ENCODE measurements at places on chromosomes 6 and 20.

- DNase-seq: no peak
These were observed 28.5 kb downstream of the TASP1 start for GRCh38 chr20:13610184-13610583.

GRCh38 chr20:63889241-63890200, 5.4 kb upstream of the DNAJC5 start:
- no peak for DNase-seq

GRCh38 chr6:123415844-123416468, 220.8 kb downstream of the TRDN start:
- peak; percentile 39 for DNase-seq

GRCh38 chr20:8735674-8736073, 333.2 kb upstream of the PLCB4 start:
- peak; percentile 3 for DNase-seq

DNA sequence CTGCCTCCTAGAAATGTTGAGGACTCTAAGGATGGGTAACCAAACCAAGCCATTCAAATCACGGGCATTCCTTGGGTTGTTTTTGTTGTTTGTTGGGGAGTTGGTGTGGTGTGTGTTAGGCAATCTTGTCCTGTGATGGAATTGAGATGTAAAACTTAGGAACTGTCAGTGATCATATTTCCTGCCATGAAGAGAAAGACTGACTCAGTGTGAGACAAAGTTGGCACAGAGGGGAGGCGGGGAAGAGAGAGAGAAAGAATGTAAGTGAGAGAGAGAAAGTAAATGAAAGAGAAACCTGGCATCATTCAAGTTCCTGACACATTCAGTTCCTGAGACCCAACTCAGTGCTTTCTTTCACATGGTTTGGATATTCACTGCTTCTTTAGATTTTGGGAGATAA, 21.6 kb upstream of the FBXO30 start:
- peak; percentile 44 for DNase-seq

- peak; percentile 68 for DNase-seq
These were observed 20.6 kb upstream of the HLA-F start for GRCh38 chr6:29702519-29703103.

DNA sequence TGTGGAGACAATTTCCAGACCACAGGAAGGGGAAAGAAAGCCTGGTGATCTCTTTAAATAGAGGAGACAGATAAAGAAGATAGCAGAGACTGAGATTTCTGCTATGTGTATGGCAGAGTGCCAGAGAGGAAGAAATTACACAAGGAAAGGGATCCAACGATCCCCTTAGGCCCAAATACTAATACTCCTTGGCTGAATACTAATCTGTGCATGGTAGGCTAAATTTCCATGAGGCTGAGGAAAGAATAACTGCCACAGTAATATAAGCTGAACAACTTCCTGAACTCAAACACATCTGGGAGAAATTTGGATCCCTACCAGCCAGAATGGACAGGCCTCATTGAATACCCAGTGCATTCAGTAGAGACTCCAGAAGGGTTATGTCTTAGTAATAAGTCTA, 83.3 kb upstream of the TNFAIP3 start:
- DNase-seq: no peak

DNA sequence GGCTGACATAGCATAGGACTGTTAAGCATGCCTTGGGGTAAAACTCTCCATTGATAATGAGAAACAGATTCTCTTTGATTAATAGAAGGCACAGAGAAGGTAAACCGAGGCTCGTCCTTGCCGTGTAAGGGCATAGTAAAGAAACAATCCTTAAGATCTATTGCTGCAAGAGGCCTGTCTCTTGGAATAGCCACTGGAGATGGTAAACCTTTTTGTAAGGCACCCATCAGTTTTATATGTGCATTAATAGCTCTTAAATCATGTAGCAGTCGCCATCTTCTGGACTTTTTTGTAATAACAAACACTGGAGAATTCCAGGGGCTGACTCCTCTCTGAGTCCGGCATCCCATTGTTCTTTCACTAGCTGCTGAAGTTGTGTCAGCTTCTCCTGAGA, 8.4 kb upstream of the ABHD12 start:
- peak; percentile 52 for DNase-seq

- DNase-seq: no peak
These were observed 92.7 kb upstream of the TCF21 start for GRCh38 chr6:133796235-133796634.

DNA sequence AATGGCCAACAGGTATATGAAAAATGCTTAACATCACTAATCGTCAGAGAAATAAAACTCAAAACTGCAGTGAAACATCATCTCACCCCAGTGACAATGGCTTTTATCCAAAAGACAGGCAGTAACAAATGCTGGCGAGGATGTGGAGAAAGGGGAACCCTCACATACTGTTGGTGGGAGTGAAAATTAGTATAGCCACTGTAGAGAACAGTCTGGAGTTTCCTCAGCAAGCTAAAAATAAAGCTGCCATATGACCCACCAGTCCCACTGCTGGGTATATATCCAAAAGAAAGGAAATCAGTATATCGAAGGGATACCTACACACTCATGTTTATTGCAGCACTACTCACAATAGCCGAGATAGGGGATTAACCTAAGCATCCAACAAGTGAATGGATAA, 23.4 kb upstream of the INSM1 start:
- no peak for DNase-seq

DNA sequence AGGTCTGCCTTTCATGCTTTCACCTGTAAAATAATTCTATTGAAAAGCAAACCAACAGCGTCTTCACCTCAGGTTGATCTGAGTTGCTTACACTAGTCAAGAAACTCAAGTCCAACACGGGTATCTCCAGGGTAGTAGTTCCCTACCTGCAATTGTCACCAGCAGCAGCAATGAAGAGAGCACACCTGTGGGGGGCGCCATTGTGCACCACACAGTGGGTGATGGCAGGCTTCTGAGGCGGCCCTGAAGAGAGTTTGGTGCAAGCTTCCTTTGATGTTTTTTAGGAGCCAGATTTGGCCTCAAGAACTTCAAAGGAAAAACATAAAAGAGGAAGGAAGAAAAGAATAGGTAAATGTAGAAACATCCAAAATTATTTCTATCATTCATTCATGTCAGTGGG, 45.1 kb downstream of the KIAA0319 start:
- peak; percentile 5 for DNase-seq

DNA sequence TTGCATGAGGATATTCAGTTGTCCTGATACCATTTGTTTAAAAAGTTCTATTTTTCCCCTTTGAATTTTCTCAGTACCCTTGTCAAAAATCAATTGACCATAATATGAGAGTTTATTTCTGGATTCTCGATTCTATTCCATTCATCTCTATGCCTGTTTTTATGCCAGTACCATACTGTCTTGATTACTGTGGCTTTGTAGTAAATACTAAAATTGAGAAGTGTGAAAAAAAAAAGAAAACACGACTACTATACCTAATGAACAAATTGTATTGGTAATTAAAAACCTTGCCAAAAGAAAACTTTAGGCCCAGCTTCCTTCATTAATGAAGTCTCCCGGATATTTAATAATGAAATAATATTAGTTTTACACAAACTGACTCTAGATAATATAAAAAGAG, 185.7 kb downstream of the TBC1D7 start:
- no peak for DNase-seq

DNA sequence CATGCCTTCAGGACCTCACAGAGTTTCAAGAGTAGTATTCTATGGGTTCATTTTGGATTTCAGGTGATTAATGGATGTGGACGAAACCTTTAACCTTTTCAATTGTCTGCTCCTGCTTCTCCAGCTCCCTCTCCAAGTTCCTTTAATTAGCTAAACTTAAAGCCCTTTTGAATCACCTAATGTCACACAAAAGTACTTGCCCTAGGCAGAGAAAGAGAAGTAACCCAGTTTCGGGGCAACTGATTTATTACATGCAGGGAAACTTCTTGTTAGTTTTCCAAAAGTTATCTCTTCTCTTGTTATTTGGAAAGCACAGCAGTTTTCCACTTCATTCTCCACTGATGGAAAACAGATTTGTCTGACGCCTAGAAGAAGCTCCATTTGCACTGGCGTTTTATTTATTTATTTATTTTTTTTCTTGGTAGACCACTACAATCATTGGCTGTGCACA, 407.7 kb upstream of the JARID2 start:
- DNase-seq: no peak

- peak; percentile 5 for DNase-seq
These were observed 29.6 kb downstream of the RAMACL start for GRCh38 chr6:166556863-166557322.

GRCh38 chr20:63626424-63627128, at the start of gene GMEB2:
Gene GMEB2 (minus strand): TSS chr20:63627101. CDS start chr20:63619397, 7,704 bp downstream.
- peak; percentile 73 for DNase-seq

Data from activated CD4-positive, alpha-beta T cell treated with anti-CD3 and anti-CD28 coated beads, Interleukin-2, amount 50 U/mL, for 16 hours (primary cell).